ENCODE measurements at places on chromosomes 12 and 14.

DNA sequence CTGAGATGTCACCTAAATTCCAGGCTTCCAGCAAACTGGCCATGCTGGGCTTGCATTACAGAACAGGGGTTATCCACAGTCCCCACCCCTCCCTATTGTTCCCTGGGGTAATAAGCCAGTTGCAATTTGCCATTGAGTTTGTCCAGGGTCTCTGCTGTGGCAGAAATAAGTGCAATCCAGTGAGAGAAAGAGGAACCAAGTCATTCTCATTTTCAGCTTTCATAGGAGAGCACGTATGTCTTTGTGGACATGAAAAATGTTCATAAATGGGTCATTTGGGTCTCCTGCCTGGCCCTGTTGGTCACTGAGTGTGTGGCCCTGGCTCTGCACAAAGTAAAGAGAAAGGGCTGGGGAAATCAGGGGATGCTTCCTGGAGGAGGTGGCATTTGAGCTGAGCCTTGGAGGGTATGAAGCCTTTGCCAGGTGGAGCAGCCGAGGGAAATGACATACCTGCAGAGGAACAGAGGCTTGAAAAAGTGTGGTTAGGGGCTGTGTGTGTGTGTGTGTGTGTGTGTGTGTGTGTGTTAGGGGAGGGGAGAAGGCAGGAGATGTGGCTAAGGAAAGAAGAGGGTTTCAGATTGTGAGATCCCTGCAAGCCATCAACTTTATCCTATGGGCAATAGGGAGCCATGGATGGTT, 29.3 kb downstream of the CMKLR1 start:
- DNase-seq: no peak

- no peak for DNase-seq
Measured at GRCh38 chr14:66650491-66650911, 142.6 kb downstream of the GPHN start.

DNA sequence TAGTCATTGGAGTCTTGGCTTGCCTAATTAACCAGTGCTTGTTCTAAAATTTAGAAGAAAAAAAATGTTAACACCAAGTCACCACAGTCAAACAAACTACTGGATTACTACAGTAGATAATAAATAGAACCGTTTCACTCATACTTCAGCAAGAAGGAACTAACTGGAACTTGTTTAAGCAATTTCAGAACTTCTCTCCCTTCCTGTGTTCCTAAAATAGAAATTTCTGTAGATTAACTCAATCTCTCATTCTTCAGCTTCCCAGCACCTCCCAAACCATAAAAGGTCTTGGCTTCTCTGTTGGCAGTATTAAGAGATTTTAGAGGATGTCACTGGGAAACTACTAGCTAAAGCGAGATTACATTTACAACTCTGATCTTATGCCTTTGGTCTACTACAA, 18.6 kb downstream of the GNS start:
- no peak for DNase-seq

DNA sequence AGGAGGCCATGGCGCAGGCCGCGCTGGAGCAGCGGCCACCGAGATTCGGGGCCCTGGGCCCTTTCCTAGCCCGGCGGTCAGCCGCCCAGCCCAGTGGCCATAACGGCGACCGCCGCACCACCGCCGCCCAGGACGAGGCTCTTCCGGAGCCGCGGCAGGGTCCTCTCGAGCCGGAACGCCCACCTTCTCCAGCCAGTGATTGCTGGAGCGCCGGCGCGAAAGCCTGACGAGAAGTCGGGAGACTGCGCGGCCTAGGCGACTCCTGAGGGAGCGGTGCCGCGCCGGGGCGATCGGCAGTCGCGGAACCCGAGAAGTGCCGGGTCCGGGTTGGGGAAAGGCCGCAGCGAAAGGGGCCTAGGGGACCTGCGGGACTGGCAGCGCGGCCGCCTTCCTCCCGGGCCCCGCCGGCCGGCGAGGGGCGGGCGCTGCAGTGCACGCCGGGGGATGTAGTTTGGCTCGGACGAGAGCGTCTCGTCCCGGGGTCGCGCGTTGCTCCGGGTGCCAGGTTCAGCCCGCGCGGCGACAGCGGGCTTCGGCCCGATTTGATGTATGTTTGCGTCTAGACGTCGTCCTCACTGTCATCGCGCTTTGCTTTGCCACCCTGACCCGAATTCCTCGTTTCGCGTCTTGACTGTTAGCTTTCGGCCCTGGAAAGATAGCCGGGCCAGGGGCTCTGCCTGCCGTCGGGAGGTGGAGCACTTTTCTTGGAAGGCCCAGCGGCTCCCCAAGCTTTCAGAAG, at the start of gene VTI1B:
Gene VTI1B, minus strand, starts transcription at position 153 of the 739 bp plus-strand sequence. Its CDS starts 143 bp downstream, at position 10.
- peak; percentile 58 for DNase-seq

- DNase-seq: no peak
Measured at GRCh38 chr12:68967046-68967445, 34.1 kb upstream of the CPM start.

DNA sequence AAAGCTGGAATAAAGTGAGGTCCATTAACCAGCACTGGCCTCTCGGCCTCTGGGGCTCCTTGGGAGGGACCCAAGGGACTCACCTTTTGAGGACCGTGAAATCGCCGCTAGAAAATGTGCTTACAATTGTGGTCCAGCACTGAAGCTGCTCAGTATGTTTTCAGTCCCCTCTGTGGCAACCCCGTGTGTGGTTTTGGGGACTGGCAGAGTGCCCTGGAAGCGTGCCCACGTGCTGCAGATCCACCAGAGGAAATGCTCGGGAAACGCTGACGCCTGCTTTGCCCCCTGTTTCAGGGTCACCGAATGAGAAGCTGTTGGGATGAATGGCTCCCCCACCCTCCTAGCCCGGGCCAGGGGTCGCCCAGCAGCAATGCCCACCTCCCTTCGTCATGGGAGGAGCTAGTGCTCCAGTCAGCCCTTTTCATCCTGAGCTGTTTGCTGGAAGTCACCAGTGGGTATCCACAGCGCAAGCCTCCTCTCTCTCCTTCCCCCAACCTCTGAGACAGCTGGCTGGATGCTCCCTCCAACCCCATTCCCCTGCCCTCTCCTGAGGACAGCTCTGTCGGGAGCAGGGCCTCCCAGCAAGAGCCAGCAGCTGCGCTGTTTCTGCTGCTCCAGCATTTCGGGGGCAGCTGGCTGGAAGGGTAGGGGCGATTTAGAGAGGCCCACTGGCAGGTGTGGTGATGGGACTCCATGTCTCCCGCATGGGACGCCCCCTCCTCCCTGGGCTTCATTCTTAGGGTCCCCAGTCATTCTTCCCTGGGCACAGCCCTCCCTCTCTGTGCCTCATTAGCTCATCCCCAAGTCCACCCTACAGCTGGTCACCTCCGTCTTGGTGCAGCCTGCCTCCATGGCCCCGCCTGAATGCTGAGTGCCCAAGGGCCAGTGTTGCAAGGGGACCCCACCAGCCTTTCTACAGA, 33.2 kb upstream of the PPP1R13B start:
- no peak for DNase-seq

DNA sequence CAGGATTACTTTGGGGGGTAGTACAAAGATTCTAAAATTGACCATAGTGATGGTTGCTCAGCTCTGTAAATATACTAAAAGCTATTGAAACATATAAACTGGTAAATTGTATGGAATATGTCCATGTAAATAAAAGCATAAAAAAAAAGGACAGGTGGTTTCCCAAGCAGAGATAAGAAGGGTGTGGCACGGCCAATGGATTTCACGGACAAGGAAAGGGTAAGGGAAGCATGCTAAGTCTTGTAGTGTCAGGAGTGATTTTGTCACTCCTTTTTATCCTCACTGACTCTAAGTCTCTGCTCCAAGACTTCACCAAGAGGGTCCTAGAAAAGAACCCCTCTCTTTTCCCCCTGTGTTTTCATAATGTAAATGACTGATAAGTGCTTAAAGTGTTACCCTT, 229.2 kb downstream of the SPTSSA start:
- no peak for DNase-seq

DNA sequence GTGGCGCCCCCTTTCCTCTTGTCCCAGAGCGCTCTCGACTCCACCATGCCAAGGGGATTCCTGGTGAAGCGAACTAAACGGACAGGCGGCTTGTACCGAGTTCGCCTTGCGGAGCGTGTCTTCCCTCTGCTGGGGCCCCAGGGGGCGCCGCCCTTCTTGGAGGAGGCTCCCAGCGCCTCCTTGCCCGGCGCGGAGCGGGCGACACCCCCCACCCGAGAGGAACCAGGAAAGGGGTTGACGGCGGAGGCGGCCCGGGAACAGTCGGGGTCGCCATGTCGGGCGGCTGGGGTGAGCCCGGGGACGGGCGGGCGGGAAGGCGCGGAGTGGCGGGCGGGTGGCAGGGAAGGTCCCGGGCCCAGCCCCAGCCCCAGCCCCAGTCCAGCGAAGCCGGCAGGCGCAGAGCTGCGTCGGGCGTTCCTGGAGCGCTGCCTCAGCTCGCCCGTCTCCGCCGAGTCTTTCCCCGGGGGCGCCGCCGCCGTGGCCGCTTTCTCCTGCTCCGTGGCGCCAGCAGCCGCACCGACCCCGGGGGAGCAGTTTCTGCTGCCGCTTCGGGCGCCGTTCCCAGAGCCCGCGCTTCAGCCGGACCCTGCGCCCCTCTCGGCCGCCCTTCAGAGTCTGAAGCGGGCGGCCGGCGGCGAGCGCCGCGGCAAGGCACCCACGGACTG, 376 bp downstream of the INSM2 start:
- DNase-seq: no peak

DNA sequence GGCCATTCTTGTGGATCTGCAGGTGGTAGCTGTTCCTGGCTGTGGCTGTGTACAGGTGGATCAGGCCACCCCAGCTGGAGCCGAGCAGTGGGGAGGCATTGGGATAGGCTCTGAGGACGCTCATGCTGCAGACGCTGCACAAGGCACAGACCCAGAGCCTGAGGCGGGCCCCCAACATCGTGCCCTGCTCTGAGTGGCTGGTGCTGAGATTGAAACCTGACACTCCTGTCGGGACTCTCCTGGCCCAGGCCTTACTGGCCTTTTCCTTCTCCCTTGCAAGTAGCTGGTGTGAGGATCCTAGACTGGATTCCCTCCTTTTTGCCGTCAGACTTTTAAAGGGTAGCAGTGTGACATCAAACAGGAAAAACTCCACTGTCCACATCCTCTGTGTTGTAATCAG, at the start of gene FGF23:
Gene FGF23, minus strand, starts transcription at position 308 of the 400 bp plus-strand sequence. Its CDS starts 130 bp downstream, at position 178.
- no peak for DNase-seq

DNA sequence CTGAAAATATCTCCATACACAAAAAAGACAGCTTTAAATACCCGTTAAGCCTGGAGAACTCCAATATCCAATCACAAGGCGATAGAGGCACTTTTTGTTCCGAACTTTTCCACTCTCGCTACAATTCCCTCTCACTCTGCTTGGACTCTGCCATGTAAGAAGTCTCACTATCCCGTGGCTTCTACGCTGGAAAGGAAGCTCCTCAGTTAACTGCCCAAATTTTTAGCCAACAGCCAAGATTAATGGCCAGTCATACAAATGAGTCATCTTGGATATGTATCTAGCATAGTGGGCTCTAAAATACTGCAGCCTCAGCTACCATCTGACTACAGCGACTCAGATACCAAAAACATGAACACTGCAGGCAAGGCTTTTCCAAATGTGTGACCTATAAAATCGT, 45.5 kb upstream of the RERGL start:
- no peak for DNase-seq

DNA sequence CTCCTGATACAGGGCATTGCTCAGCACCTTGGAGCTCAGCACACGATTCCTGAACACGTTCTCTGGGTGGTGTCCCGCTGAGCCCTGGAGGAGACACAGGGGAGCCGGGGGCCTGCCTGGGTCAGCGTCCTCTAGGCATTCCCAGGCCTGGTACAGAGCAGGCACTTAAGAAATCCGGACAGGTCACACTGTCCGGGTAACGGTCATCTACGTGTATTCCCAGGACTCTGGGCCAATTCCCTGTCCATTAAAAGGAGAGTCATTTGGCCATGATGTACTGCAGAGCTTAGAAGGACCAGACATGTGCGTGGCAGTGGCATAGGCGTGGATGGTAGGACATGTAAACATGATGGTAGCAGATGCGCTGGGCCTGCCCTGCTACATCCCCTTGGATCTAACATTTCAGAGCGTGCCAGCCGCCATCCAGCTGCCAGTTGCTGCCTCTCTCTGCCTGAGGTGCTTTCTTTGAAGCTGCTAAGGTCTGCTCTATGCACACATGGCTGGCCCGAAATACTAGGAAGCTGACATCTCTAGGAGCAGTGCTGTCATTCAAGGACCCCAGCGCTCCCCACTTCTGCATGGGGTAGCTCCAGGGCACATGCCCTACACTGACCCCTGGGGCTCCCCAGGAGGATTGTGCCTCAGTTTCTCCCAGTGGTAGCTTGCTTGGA, 273.1 kb upstream of the RTL1 start:
- no peak for DNase-seq

DNA sequence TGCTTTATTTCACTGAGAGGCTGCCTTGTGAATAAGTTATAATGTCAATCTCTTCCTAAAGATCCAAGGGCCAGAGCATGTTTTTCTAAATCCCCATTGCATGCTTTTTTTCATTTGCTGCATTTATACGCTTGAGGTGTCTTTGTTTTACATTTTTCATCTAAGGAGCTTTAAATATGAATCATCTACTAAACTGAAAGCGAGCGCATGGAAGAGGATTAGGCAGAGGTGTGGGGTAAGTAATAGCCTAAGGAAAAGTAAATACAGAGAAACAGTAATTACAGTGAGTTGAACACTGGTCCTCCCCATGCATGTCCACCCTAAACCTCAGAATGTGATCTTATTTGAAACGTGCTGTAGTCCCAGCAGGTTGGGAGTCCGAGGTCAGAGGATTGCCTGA, 76.4 kb upstream of the METAP2 start:
- DNase-seq: no peak

DNA sequence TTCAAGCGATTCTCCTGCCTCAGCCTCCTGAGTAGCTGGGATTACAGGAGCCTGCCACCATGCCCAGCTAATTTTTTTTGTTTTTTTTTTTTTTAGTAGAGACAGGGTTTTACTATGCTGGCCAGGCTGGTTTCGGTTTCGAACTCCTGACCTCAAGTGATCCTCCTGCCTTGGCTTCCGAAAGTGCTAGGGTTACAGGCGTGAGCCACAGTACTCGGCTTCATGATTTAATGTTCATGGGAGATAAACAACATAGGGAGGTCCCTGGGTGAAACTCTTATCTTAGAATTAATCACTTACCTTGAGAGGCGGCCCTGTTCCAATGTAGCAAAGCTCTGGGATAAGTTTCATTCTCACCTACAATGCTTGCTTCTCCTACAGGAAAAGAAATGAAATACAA, 48.3 kb downstream of the SEL1L start:
- no peak for DNase-seq

- DNase-seq: no peak
Measured at GRCh38 chr12:116287842-116288301, 10.4 kb upstream of the MED13L start.

- no peak for DNase-seq
Measured at GRCh38 chr12:76337583-76337982, 10.6 kb downstream of the BBS10 start.
